Activated naive CD4-positive, alpha-beta T cell (primary cell): ENCODE measurements at places on chromosomes 7 and 10.

GRCh38 chr10:118167056-118167700 is 120.4 kb upstream of the RAB11FIP2 start:
- DNase-seq, result no peak

DNA sequence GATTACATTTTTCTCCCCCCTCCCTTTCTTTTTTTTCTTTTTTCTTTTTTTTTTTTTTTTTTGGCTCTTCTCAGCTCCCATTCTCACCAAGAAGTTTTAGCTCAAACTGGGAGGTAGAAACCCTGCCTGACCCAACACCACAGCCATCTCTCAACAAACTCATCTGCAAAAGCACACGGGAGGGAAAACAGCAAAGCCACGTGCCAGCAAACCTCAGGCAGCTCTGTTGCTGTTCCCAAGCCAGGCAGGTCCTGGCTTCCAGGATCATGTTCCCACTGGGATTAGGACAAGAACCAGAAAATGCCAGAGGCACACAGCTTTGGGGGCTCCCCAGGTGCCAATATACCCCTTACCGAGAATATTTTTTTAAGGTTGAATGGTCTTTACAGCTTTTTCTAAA is 56.7 kb downstream of the ITIH5 start:
- no peak for DNase-seq

GRCh38 chr10:70679498-70679897 is 7.2 kb downstream of the ADAMTS14 start:
- DNase-seq, result no peak

DNA sequence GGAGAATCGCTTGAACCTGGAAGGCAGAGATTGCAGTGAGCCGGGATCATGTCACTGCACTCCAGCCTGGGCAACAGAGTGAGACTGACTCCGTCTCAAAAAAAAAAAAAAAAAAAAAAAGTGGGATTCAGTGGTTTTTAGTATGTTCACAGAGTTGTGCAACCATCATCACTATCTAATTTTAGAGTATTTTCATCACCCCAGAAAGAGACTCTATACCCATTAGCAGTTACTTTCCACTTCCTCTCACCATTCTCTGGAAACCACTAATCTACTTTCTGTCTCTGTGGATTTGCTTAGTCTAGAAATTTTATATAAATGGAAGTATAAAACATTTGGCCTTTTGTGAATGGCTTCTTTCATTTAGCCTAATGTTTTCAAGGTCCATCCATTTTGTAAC is 113.4 kb downstream of the ST7 start:
- DNase-seq, result no peak

GRCh38 chr10:24341371-24341770 is 132.4 kb downstream of the KIAA1217 start:
- no peak for DNase-seq

DNA sequence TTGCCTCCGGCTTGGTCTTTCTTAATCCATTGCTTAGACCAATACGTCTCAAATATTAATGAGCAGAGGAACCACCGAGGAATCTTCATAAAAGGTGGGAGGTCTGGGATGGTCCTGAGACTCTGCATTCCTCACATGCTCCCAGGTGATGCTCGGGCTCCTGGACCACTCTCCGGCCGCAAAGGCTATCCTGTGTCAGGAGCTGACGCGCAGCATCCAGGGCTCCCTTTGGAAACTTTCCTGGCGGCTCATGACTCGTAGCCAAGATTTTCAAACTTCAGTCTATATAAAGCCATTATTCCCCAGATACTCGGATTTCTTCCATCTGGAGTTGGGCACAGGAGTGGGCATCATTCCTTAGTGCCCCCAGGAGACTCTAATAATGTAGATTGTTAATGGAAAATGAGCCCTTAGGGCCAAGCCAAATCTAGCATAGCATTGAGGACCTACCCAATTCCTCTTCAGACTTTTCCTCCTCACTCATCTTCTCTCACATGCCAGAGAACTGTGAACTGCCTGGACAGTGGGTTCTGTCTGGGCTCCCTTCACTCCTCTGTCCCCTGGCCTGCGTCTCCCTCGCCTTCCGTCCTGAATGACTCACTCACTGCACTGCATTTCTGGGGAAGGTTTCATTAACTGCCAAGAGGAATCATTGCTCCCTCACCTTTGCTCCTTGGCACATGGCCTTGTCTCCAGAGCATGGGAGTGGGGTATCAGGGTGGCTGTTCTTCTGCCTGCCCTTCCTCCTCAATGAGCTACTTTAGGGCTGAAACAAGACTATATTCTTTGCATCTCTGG is 89.3 kb downstream of the MKI67 start:
- no peak for DNase-seq

- no peak for DNase-seq
These were observed 30.8 kb upstream of the CHST15 start for GRCh38 chr10:124124123-124124768.
